ENCODE measurements at places on chromosomes 6 and 20.
A peak's percentile ranks its signal among the peaks of the same experiment; 100 is the strongest.

GRCh38 chr20:62368976-62369814, 2.1 kb upstream of the LAMA5 start:
- DNase-seq, result no peak

DNA sequence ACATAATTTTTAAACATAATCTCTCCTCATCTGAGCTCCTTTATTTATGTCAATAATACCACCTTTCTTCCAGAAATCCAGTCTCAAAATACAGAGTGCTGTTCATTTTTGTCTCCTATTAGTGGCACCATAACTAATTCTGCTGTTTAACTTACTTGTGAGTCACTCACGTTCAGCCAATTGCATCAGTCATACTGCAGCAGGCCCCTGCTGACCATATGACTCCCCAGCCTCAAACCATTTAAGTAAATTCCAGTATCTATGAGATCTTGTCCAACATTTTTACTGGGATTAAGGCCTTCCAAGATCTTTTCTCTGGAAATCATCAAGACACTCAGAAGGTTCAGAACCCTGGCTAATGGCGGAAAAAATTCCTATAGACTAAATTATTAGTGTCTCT, 982.2 kb upstream of the MAP3K7 start:
- DNase-seq, result no peak

DNA sequence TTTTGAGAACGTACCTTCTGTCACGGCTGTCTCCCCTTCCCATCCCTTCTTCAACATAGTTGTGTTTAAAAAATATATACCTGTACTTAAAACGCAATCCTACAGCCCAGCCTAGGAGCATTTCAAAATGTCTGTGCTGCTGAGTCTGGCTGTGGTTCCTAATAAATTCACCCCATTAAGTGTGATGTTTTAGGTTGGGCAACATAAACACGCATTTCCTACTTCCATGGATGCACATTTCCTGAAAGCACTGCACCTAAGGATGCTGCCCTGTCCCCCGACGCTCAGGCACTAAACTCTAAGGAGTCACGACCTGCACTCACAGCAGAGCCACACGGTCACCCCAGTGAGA, 1.2 kb downstream of the REV3L start:
- no peak for DNase-seq

DNA sequence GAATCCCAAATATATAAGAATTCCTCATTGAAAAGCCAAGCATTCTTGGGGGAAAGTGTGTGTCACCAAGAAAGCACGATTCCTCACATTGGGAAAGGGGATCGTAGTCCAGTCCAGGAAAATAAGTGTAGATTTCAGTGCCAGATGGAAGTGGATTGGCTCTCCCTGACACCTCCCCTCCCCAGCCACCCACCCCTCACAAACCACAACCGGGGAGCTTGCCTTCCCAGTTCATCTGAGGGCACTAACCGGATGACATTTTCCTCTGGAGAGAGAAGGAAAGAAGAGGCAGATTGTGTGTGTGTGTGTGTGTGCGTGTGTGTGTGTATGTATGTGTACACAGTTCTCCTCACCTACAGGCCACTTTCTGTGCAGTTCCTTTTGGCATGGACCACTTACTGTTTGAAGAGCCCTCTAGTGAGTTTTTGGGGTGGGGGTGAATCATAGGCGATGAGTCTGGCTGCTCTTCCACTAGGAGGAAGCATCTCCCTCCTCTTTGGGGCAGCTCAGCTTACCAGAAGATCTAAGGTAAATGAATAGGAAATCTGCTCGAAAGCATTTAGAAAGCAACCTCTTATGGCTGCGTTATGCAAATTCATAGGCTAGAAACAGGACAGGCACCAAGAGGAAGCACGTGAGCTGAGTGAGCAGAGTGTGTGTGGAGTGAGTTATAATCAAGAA, 20.8 kb downstream of the DAAM2 start:
- peak; percentile 83 for DNase-seq

- DNase-seq, result no peak
These were observed 58.6 kb upstream of the ZNF217 start for GRCh38 chr20:53652090-53652858.
